Stimulated activated CD8-positive, alpha-beta memory T cell treated with anti-CD3 and anti-CD28 coated beads, Interleukin-7, amount 100 ng/mL, for 1 hour (primary cell): ENCODE measurements at places on chromosomes 5 and 9.

DNA sequence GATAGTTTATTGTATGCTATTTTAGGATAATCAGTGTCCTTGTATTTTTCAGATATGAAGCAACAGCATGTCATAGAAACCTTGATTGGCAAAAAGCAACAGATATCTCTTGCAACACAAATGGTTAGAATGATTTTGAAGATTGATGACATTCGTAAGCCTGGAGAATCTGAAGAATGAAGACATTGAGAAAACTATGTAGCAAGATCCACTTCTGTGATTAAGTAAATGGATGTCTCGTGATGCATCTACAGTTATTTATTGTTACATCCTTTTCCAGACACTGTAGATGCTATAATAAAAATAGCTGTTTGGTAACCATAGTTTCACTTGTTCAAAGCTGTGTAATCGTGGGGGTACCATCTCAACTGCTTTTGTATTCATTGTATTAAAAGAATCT is 14.5 kb downstream of the CCT5 start:
- DNase-seq: no peak

GRCh38 chr5:151077967-151078366 is 2.9 kb downstream of the TNIP1 start:
- DNase-seq: no peak

DNA sequence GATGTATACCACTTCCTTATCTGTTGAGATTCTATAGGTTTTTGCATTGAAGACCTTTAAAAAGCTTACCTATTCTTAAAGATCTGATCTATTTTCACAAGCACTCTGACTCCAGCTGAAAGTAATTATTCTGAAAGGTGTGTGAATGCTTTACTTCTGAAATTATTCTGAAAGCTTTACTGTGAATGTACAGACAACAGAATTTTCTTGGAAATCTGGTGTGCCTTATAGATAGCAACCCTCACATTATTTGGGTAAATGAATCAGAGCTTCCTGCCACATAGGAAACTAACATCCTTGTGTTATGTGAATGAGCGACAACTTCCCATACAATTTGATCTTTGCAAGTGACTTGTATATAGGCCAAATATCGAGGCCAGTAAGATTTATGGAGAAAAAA is 6.5 kb downstream of the CDO1 start:
- no peak for DNase-seq

GRCh38 chr5:167639766-167640165 is 651.7 kb upstream of the WWC1 start:
- DNase-seq: no peak

DNA sequence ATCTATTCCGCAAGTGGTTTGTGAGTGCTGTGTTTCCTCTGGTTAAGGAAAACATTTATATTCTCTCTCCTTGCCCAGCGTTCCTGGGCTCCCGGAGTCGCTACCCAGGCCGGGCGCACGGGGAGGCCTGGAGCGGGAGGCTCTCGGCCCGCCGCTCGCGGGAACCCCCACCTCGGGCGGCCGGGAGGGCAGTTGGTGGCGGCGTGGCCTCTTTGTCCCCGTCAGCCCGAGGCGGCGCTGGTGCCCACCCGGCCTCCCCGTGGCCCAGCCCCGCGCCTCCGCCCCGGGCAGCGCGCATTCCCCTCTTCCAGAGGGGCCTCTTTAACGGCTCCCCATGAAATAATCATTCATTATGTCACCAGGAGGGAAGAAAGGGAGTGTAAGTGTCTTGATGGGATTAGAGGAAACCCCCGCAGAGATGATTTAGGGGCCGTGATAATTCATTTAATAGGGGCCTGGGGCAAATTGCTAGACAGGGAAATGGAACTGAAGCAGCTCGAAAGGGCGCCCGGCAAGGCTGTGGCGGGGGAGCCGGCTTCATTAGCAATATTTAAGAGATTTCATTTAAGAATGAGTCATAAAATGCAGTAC is 181.9 kb upstream of the TBCA start:
- no peak for DNase-seq

DNA sequence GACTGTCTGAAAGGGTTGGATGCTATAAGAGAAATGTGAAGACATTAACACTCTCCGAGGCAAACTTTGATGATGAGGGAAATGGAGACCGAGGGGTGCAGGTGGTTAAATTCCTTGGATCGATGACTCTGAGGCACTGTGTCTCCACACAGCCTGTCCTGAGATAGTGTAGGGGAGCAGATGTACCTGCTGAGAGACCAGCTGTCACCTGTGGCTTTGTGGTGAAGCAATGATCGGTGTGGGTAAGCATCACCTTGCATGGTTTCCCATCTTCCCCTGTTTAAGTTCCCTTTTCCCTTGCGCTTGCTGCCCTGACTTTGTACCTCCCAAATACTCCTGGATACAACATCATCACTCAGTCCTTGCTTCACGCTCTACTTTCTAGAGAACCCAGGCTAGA is 9.8 kb upstream of the MIER3 start:
- DNase-seq: no peak

DNA sequence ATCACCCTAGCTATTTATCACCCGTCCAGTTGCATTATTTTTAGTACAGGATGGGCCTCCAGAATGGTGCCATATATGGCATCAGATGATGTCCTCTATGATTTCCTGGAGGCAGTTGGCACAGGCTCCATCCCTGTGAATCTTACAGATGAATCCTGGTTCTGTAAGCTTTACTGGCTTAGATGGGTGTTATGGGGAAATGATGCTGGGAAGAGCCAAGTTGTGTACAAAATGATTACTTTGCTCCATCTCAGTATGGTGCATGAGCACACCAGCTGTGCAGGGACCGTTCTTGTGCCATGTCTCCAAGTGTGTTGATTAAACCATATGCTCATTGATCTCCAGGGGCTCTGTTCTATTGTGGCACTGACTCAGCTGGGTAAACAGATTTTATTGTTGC is 755.7 kb downstream of the TLR4 start:
- DNase-seq: no peak

- DNase-seq: no peak
These were observed 335.6 kb upstream of the CLINT1 start for GRCh38 chr5:158194561-158194976.

DNA sequence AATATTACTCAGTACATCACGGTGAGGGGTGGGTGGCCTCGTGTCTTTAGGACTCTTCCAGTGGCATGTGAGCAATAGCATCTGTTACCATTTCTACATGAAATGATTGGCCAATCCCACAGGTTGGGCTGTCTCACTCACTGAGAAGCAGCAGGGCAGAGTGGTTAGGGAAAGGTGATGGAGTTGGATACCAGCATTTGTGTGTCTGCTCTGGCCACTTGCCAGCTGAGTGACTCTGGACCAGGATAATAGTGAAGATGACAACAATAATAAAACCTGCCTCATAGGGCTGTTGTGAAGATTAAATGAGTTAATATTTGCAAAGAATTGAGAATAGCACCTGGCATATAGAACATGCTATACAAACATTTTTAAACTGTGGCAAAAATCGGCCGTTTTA is 42.0 kb downstream of the IQGAP2 start:
- DNase-seq: no peak

DNA sequence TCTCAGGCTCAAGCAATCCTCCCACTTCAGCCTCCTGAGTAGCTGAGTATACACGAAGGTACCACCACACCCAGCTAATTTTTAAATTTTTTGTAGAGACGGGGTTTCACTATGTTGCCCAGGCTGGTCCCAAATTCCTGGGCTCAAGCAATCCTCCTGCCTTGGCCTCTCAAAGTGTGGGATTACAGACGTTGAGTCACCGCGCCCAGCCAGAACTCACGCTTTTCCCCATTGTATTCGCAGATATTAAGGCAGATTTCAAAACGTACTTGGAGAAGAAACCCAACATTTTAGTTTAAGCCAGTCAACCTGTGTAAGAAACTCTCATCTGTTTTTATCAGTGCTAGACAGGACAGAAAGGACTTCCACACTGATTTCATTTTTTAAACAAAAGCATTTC is 26.6 kb downstream of the COL23A1 start:
- no peak for DNase-seq

DNA sequence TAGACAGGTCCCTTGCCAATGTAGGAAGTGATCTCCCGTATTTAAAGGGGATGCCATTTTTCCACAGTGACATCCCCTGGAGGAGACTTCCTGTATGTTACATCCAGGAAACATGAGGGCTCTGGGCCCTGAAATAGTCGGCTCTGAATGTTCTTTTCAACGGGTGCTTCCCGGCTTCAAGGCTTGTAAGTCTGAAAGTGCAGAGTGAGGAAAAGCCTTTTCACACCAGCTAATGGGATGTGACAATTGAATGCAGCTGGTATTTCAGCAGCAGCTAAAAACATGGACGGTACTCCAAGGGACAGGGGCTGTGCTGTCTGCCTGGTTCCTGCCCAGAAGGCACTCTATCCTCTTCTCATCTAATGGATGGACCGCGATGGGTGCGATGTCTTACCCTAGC is 1.4 kb downstream of the IL9 start:
- DNase-seq: no peak

DNA sequence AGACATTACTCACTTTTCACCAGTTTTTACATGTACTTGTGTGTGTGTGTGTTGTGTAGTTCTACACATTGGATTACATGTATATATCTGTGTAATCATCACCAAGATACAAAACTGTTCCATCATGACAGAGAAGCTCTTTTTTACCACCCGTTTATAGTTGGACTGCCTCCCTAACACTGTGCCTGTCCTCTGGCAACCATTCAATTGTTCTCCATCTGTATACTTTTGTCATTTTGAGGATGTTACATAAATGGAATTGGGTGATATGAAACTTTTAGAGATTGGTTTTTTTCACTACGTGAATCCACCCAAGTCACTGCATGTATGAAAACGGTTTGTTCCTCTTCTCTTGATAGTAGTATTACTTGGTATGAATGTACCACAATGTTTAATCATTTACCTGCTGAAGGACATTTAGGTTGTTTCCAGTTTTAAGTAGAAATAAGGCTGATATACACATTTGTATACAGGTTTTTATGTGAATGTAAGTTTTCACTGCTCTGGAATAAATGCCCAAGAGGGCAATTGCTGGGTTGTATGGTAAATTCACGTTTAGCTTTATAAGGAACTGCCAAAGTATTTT is 126.2 kb downstream of the MAPKAP1 start:
- DNase-seq: no peak

GRCh38 chr9:68896486-68896885 is 117.4 kb downstream of the PRKACG start:
- no peak for DNase-seq

DNA sequence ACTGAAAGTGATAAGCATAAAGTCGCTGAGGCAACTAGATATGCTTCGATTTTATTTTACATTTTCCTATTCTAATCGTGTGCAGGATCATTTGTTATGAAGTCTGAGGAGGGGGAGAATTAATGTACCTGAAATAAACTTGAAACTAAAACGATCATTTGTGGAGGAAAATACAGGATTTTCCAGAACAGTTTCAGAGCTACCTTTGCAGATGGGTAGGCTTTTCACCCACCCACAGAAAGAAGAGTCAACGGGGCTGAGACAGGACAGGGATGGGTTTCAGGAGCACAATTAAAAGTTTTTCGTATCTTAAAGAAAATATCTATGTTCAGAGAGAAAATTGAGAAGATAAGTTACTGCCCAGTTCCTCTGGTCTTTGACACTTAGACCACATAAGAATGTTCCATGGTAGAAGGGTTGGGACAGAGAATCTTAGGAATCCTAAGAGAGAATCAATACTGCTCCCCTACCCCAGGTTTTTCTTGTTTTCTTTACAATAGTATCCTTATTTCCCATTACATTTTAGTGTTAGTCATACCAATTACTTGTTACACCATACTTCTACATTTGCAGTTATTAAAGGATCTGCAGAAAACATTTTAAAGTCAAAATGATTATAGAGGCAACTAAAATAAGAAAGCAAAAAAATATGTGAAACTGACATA is 211.4 kb downstream of the DEPDC1B start:
- no peak for DNase-seq

- no peak for DNase-seq
These were observed 1273.0 kb downstream of the EFNA5 start for GRCh38 chr5:106397700-106398099.

- DNase-seq: no peak
These were observed 91.6 kb downstream of the COX7C start for GRCh38 chr5:86709157-86709881.

- DNase-seq: no peak
These were observed 206.0 kb upstream of the WWC1 start for GRCh38 chr5:168085261-168086031.

GRCh38 chr5:149172261-149172660 is 31.0 kb downstream of the ABLIM3 start:
- DNase-seq: no peak

- no peak for DNase-seq
These were observed 99.5 kb upstream of the FBXL17 start for GRCh38 chr5:108481355-108481931.
